ENCODE measurements at places on chromosomes 3 and 15.

- no peak for DNase-seq
Measured at GRCh38 chr3:44439499-44440295, 37.8 kb downstream of the ZNF445 start.

- no peak for DNase-seq
Measured at GRCh38 chr3:12797124-12797891, 828 bp downstream of the CAND2 start.

DNA sequence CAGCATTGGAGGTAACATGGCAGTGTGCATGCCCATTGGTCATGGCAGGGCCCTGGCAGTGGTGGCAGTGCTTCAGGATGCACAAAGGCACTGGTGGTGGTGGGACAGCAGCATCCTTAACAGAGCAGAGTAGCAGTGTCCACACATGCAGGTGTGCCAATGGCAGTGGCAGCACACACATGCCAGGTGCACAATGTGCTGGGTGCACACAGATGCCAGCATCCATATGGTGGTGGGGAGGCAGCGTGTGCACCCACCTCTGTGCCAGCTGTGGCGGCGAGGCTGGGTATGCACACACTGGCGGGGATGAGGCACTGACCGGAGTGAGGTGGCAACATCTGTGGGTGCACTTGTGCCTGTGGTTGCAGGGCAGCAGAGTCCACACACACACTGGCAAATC, 150.6 kb downstream of the SI start:
- no peak for DNase-seq

DNA sequence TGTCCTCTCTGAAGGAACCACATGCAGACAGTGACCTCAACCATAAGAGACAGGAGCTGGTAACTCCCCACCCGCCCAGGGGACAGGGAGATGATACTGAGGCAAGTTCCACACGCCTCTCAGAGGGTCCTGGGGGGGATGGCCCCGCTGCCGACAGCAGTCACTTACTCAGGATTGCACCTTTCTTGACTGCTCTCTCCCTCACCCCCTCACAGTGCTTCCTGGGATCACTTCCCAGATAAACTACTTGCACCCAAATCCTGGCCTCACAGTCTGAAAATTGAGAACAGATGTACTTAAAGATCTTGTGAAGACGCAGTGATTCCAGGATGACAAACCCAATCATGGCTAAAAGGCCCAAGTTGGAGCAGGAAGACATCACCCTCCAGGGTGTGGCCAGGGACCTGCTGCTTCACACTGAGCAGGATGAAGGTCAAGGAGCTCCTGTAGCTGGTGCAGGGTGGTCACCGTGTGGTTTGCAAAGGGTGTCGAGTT, 207.6 kb downstream of the ADAMTS17 start:
- no peak for DNase-seq

DNA sequence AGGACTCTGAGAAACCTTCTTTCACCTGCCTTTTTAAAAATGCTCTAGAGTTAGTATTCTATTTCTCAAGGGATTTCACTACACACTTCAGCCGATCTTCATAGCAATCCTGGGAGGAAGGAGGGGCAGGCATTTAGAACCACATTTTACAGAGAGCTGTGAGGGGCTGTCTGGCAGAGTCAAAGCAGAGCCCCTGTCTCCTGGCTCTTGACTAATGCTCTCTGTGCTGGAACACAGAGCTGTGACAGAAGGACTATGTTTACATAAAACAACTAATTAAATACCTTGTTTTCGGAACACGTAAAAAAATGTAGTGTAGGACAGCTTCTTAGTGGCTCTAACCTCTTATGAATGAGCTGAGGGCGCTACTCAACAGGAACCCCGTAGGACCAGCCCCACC, 7.6 kb upstream of the SPTBN5 start:
- DNase-seq: no peak
